Activated gamma-delta T cell (primary cell): ENCODE measurements at places on chromosomes 5 and 9.
A peak's percentile ranks its signal among the peaks of the same experiment; 100 is the strongest.

DNA sequence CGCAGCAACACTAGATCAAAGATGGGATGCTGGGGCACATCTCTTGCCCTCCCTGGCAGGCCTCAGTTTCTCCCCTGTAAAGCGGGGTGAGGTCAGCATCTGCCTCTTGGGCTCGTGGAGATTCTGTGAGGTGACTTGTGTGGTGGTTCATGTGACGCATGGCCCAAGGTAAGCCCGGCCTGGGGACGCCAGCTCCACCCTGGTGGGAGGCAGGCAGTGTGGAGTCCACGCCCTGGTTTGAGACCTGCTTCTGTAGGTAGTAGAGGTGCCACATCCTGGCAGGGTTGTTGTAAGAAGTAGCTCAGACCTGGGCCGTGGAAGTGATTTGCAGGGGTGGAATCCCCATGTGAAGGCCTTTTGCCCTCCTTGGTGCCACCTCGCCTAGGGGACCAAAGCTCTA is 101.5 kb downstream of the DAB2IP start:
- DNase-seq, result no peak

DNA sequence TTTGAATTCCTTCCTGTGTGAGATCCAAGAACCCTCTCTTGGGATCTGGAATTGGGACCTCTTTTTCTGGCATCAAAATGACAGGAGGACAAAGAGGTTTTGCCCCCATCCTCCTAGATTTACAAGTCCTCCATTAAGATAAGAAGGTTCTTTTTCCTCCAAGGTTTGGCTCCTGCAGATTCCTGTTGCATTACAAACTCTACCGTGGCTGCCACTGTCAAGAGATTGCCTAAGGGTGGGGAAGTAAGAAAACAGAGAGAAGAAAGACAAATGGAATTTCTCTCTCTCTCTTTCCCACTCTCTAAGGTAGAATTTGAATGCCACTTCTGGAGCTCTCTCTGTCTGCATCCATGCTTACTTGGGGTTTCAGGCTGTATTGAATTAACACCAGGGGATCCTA is 12.0 kb upstream of the SVEP1 start:
- DNase-seq, result no peak

DNA sequence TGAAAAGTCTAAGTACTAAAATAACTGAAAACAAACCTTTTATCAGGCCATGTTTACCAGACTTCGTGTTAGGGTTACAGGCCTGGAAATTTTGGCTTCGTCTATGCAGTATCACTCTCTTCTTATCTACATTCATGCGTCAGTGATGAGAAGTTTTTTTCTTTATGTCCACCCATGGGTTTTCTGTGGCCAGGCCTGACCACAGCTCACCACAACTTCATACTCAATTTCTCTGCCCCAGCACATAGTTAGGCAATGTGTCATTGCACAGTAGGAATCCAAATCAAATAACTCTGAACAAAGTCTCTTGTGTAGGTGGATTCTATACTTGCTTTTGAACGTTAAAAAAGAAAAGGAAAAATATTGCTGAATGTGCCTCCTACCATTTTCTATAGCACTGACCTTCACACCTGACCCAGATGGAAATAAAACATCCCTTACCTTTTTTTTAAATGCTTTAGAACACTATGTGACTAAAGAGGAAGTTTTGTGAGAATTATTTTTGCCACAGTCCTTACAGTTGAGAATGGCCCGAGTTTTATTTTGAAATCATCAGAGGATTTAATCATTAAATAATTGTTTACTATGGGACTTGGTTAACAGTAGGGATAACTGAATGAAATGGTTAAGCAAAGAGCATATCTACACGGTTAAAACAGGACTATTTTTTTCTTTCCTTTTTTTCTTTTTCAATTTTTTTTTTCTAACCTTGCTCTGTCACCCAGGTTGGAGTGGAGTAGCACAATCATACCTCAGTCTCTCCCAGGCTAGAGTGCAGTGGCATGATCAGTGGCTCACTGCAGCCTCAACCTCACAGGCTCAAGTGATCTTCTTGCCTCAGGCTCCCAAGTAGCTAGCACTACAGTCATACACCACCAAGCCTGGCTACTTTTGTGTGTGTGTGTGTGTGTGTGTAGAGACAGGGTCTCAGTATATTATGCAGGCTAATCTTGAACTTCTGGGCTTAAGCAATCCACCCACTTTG is 1247.0 kb upstream of the ACO1 start:
- DNase-seq, result no peak

- DNase-seq, result no peak
Measured at GRCh38 chr9:2128618-2129017, 113.5 kb downstream of the SMARCA2 start.

GRCh38 chr5:90548069-90548593 is 10.5 kb upstream of the ADGRV1 start:
- no peak for DNase-seq

DNA sequence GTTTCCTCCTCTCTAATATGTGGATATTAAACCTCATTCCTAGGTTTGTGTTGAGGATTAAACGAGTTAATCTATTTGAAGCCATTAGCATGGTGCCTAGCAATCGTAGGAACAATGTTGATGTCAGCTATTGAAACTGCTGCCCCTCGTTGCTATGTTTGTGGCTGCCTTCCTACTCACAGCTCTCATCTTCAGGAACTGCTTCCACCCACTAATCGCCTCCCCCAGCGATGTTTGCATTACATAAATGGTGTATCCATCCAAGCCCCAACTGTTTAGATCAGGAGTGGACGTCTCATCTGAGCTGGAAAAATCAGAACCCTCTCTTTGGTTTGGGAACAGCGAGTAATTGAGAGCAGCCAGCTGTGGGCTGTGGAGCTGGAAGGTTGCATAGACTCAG is 416.6 kb downstream of the ARHGEF28 start:
- DNase-seq, result no peak

- no peak for DNase-seq
Measured at GRCh38 chr5:57455511-57456455, 26.8 kb downstream of the ACTBL2 start.

DNA sequence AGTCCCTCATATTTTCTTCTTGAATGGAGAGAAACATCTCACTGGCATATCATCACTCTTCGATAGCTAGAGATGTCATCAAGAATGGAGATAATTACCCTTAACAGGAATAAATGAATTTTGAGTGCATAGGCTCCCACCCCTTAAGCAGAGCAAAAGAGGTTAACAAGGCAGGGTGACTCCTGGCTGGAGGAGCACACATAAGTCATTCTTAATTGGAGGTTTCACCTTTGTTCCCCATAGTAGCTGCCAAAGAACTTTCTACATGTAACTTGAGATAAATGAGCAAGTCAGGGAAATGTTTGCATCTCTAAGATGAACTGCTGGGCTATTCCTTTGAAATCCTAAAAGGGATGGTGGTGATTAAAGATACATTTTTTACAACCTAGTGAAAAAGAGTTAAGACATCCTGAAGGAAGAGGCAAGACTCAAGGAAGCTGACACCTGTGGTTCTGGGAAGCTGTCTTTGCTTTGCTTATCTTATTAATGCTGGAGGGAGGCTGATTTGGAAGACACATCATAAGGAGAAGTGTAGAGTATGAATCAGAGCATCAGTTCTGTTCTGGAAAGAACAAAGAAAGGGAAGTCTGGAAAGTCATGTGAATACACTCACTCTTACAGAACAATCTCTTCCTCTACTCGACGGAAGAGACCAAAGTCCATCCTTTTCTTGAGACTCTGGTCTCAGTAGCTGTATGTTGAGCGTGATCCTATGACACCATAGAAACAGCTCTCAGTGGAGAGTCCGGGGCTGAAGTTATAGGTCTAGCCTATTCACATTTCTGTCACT is 326.3 kb downstream of the OSTF1 start:
- DNase-seq, result no peak

- no peak for DNase-seq
Measured at GRCh38 chr5:137622850-137623249, 113.0 kb downstream of the KLHL3 start.

GRCh38 chr5:109901628-109901981 is 211.9 kb downstream of the MAN2A1 start:
- no peak for DNase-seq

GRCh38 chr9:8653855-8654254 is 854.3 kb upstream of the DMAC1 start:
- DNase-seq, result no peak

DNA sequence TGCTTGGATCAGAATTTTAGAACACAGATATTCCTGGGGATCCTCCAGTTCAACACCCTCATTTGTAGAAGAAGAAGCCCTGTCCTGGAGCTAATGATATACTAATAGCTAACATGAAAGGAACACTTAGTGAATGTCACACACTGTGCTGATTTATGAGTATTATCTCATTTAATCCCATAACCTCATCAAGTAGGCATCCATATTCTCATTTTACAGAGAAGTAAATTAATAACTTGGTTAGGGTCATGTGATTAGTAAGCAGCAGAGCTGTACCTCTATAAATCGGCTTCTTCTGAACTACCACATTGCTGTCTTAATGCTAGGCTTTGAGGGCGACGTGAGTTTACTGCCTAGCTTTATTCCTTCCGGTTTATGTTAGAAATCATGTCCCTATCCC is 6.0 kb downstream of the TTC23L start:
- no peak for DNase-seq

GRCh38 chr9:114155263-114155994 is at the start of gene COL27A1:
Gene COL27A1 (plus strand): TSS chr9:114155537. CDS start chr9:114155951, 414 bp downstream.
- DNase-seq, result peak; percentile 45

- DNase-seq, result no peak
Measured at GRCh38 chr5:88452820-88453219, 184.2 kb upstream of the TMEM161B start.

GRCh38 chr9:3909966-3910650 is 384.3 kb upstream of the RFX3 start:
- DNase-seq, result no peak

- no peak for DNase-seq
Measured at GRCh38 chr5:139343476-139343875, 1.8 kb downstream of the PAIP2 start.

DNA sequence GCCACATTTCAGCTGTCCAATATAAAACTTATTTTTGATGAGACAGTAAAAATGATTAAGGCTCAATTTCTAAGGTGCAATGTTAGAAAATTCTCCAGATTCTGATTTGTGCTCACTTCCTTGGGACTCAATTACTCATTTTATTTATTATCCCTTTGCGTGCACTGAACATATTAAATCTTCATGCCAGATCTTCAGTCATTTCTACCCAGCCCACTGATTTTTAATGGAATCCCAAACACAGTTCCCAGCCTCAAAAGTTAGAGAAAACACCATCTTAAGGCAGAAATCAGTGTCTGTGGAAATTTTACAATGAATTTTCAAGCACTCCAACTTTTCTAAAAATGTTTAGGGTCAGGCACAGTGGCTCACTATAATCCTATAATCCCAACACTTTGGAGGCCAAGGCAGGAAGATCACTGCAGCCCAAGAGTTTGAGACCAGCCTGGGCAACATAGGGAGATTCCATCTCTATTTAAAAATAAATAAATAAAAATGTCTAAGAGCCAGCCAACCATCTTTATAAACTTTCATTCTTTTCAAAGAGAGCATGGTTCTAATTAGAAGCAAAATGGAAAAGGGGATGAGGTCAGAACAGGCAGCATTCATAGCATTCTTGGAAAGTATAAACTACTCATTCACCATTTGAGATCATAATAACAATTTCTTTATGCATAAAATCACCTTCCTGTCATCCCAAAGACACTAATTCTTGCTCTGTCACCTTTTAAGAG is 53.7 kb downstream of the TLE1 start:
- DNase-seq, result no peak

- DNase-seq, result no peak
Measured at GRCh38 chr5:133050521-133050920, 1.3 kb upstream of the HSPA4 start.

GRCh38 chr5:151660616-151661495 is 25.9 kb downstream of the SPARC start:
- no peak for DNase-seq

DNA sequence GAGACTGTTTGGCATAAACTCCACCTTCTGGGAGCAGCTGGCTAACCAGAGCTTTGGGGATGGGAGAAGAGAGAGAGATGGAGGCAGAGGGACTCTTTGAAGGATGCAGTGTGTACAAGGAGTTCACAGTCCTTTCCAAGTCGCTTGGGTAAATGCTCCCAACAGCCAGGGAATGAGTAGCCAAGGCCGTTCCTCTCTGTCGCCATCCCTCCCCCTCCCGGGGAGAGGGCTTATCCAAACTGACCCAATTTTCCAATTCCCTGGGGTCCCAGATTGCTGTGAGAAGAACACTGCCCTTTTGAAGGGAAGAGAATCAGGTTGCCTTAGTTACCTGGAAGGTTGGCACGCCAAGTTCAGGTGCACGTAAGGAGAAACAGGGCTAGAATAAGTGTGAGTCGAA is 7.9 kb downstream of the WWC1 start:
- DNase-seq, result no peak

GRCh38 chr5:139966856-139967255 is 76.2 kb downstream of the NRG2 start:
- no peak for DNase-seq

DNA sequence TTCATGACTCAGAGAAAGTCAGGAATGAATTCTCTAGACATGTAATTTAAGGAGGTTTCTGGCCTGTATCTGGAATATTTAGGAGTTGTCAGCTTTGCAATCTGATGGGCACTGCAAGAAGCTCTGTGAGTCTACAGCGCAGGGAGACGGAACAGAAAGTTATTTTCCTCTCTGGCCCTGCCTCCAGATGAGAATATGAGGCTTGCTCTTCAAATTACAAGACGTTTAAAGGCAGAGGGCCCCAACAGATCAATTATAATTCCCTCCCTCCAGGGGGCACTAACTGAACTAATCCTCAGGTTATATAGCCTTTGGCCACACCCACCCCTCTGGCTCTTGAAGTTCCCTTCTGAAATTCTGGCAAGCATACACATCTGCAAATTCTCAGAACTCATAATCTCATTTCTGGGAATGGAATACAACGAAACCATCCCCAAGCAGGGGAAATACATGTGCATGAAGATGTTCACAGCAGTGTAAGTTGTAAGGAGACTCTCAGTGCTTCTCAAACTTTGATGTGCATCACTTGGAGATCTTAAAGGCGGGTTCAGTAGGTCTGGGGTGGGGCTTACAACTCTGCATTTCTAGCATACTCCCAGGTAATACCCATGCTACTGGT is 307.6 kb downstream of the CWC27 start:
- no peak for DNase-seq

DNA sequence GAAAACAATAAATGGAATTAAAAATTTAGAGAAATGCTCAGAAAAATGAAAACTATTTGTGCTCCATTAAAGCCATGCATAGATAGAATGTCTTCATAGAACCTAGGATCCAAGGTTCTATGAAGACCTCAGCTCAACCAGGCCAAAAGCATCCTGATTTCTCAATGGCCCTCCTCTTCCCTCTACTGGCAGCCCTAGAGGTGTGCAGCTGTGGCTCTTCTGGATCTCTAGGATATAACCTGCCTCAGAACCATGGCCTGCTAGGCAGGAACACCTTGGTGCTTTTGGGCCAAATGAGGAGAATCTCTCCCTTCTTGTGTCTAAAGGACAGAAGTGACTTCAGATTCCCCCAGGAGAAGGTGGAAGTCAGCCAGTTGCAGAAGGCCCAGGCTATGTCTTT is 15.1 kb downstream of the IFNA1 start:
- DNase-seq, result no peak

GRCh38 chr9:15642369-15642962 is 89.6 kb downstream of the CCDC171 start:
- DNase-seq, result no peak
